ENCODE measurements at places on chromosomes 5 and 9.

DNA sequence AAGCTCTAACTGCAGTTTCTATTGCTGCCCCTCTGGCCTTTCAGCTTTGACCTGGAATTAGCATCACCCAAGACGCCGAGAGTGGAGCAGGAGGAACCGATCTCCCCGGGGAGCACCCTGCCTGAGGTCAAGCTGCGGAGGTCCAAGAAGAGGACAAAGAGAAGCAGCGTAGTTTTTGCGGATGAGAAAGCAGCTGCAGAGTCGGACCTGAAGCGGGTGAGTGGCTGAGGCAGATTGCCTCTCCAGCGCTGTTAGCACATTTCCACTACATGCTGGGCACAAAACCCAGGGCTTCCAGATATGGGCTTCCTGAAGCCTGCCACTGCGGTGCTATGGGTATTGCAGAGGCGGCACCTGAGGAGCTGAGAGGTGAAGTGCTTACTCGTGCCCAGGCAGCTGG is 26.8 kb upstream of the FOXI1 start:
- DNase-seq, result peak; percentile 42

GRCh38 chr5:87138091-87138805 is 129.4 kb upstream of the RASA1 start:
- no peak for DNase-seq

GRCh38 chr5:107476783-107477182 is 194.0 kb downstream of the EFNA5 start:
- no peak for DNase-seq

DNA sequence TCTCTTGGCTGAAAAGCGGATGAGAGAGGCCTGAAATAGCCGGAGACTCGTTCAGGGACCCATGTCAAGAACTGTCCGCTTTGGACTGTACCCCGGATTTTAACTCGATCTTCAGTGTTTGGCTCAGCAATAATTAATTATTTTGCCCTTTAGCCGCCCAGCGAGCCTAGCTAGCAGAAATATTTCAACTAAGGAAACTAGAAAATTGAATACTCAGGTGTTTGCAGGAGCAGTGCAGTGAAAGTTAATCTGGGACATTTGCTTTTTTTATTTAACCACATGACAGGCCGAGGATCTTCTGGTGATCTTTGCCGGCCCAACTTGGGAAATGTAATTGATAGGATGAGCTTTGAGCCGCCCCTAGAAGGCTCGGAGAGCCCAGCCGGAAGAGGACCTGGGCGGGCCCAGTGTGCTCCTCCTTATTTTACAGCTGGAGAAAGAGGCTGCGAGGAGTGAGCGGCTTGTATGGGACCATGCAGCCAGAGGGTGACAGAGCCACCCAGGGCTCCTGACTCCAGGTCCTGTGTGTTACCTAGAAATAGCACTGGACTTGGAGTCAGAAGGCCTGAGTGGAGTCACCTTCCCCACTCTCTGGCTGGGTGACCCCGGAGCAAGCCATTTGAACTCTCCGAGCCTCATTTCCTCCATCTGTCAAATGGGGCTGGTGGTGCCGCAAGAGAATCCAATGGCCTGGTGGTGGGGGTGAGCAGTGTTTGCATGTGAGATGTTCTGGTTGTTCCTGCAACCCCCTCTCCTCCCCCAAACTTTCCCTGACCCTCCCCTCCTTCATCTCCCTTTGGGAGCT is 2.4 kb downstream of the PPARGC1B start:
- peak; percentile 37 for DNase-seq

- DNase-seq, result no peak
Observed at GRCh38 chr9:617445-618085, 223.9 kb upstream of the DMRT1 start.

GRCh38 chr5:55303238-55303690 is 4.2 kb downstream of the DHX29 start:
- DNase-seq, result no peak

- DNase-seq, result no peak
Observed at GRCh38 chr9:34187891-34188240, 9.0 kb downstream of the UBAP1 start.

DNA sequence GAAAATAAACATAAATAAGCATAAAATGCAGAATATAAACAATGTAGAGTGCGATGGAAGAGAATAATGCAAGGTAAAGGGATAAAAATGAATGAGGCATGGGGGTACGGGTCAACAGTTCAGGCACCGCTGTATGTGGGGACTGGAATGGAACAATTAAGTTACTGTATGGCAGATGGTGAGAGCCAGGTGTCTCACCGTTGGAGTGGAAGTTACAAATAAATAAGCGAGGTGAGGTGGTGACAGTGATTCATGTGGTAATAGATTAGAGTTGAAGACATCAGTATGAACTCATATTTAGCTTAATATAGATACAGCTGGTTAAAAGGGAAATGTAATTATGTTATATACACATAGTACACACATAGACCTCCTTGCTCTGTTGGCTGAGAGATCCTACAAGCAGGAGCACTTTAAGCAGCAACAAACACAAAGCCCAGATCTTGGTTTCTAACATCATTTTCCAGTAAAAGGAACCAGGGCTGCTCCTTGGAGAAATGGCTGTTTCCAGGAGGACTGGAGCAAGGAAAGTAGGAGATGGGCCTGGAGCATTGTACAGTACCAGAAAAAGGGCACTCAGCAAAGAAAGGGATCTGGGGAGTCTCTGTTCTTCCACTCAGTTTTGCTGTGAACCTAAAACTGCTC is 2.4 kb upstream of the OMD start:
- no peak for DNase-seq

DNA sequence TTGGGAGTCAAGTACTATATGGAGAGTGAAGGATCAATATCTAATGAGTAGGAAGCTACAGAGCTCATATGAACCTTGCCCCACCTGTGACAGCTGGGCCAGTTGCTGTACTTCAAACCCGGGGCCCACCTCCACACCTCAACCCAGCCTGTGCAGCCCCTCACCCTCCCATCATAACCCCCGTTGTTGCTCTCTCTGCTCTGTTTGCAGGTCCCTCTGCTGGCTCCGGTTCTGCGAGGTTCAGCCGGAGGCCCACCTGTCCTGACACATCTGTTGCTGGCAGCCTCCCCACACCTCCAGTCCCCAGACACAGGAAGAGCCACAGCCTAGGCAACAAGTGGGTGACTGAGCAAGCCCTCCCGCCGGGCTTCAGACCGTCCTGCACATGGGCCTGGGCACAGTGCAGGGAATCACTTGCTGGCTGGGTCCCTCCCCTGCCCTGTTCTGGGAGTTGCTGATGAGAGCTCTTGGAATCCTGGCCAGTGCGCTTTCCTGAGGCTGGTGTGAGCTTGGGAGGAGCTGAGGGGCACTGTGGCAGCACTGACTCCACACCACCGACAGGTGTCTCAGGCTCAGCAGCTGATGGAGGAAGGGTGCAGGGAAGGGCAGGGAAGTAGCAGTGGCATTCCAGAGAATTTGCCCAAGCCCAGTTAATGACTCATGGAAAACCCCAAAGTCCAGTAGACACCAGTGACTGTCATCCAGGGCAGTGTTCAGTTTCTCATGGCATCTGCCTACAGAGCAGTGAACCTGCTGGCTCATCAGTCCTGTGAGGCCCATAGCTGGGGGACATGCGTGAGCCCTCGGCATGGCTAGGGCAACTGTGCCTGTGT is 69.5 kb upstream of the GARNL3 start:
- no peak for DNase-seq

- DNase-seq, result no peak
Observed at GRCh38 chr9:75490326-75490725, 400.1 kb upstream of the PCSK5 start.

Data from activated CD8-positive, alpha-beta memory T cell treated with anti-CD3 and anti-CD28 coated beads, Interleukin-2, amount 50 U/mL, for 48 hours (primary cell).